ENCODE measurements at places on chromosomes 1 and 21.

DNA sequence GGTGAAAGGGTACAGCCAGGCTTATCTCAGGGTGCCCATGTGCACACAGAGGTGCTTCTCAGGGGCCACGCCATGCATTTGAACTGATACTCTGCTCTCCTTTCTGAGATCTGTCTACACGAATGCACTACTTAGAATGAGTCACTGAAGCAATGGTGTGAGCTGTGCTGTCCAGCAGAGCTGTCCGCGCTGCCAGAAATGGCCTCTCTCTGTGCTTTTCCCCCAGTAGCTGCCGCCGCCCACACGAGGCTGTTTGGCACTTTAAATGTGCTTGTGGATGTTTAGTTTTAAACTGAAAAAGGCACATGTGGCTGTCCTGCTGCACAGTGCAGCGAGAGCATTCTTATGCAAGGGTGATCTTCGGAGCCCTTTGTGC lies 87.1 kb upstream of the COL6A1 start:
- DNase-seq, result no peak

DNA sequence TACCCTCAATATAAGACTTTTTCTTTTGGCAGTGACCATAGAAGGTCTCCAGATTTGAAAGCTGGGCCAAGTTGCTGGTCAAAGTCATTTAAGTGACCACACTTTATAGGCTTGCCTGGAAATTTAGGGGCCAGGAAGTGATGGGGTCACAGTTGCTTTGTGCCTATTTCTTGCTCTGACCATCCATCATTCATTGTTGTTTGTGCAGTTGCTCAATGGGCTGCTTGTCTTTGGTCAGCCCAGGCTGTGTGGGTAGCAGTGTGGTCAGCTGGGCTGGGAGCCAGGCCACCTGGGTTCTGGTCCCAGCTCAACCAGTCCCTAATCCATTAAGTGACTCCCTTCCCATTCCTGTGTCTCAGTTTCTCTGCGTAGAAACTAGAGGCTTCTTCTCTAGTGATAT lies 2.1 kb upstream of the OTUD7B start:
- DNase-seq, result no peak

GRCh38 chr1:231420299-231420958 lies 1.7 kb downstream of the EGLN1 start:
- DNase-seq, result no peak

- peak; percentile 26 for DNase-seq
Measured at GRCh38 chr1:28259934-28260802, 850 bp downstream of the SESN2 start.

All from stimulated activated CD4-positive, alpha-beta T cell treated with anti-CD3 and anti-CD28 coated beads, TNF-alpha, amount 100 ng/mL, for 1 hour (primary cell).